MM.1S (cell line): ENCODE measurements at places on chromosomes 5 and 9.

DNA sequence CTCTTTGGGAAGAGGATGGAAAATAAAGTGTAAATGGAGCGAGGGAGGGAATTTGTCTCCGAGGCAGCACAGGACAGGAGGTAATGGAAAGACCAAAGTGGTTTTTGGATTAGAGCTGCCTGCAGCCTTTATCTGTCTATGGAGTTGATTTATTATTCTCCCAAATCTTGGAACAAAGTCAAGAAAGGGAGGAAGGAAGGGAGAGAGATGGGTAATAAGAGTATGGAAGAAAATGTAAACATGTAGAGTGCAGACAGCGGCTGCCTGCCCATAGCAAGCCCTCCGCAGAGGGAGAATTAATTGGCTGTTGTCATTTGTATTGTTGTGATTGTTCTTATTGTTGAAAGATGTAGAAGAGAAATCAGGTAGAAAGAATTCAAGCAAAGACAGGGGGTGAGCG lies 15.7 kb downstream of the KCNIP1 start:
- H3K27me3 ChIP-seq: no peaks in the 10 kb centered on the region
- no peak overlapping the region for H3K27ac ChIP-seq
- no peak overlapping the region for H3K4me3 ChIP-seq
- no peaks in the 10 kb centered on the region for H3K4me1 ChIP-seq

- DNase-seq: no peak
- H3K4me1 ChIP-seq: no peaks in the 10 kb centered on the region
- H3K36me3 ChIP-seq: no peaks in the 10 kb centered on the region
- no peak overlapping the region for H3K27ac ChIP-seq
Measured at GRCh38 chr5:64213531-64213930, 47.9 kb downstream of the RNF180 start.

DNA sequence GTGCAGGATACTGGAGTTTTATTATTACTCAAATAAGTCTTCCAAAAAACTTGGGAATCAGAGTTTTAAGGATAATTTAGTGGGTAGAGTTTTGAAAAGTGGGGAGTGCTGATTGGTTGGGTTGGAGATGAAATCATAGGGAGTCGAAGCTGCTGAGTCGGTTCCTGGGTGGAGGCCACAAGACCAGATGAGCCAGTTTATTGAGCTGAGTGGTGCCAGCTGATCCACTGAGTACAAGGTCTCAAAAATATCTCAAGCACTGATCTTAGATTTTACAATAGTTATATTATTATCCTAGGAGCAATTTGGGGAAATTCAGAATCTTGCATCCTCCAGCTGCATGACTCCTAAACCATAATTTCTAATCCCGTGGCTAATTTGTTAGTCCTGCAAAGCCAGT lies 804.9 kb upstream of the SEMA6A start:
- H3K36me3 ChIP-seq: no peaks in the 10 kb centered on the region
- no peaks in the 10 kb centered on the region for H3K27me3 ChIP-seq
- H3K27ac ChIP-seq: no peak overlapping the region
- no peak overlapping the region for H3K4me3 ChIP-seq

DNA sequence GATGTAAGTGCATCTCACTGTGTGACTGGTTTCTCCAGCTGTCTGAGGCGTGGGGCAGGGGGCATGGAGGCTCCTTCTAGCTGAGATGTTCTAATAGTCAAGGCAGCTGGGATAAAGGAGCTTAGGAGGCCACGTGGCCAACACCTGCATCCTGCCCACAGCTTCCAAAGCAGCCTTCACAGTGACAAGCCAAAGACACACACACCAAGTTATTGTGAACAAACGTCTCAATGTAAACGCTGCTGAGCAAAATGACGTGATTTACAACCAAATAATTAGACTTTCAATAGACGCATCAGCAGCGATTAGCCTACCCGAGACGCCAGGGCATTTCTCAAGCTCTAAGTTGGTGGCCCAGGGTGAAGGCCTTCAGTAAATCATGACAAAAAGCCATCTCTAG lies 23.2 kb upstream of the SLC25A51 start:
- H3K27me3 ChIP-seq: no peaks in the 10 kb centered on the region
- no peaks in the 10 kb centered on the region for H3K36me3 ChIP-seq
- no peak overlapping the region for H3K4me3 ChIP-seq
- H3K4me1 ChIP-seq: peaks cover 5% of the 10 kb centered on the region

DNA sequence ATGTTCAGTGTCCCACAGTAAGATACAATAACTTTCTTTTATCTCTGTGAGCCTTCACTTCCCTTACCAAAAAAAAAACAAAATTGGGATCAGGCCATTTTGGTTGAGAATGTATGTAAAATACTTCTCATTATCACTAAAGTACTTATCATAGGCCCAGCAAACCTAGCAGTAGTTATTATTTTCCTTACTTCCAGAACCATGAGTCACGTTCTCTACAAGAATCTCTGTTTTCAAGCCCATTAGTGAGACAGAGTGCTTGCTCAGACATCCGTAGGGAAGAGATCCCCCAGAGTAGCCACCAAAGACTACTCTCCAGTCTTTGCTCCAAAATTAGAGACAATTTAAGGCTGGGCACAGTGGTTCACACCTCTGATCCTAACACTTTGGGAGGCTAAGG lies 103.9 kb upstream of the NR5A1 start:
- no peak overlapping the region for H3K4me3 ChIP-seq
- no peaks in the 10 kb centered on the region for H3K4me1 ChIP-seq
- H3K27me3 ChIP-seq: no peaks in the 10 kb centered on the region
- H3K27ac ChIP-seq: no peak overlapping the region
- DNase-seq: no peak
- H3K36me3 ChIP-seq: no peaks in the 10 kb centered on the region

- H3K4me1 ChIP-seq: peaks cover 34% of the 10 kb centered on the region
- DNase-seq: peak; percentile 86
- peaks cover 20% of the 10 kb centered on the region for H3K27me3 ChIP-seq
- no peaks in the 10 kb centered on the region for H3K36me3 ChIP-seq
- 0 out of 2 replicates have a peak overlapping the region, but pooled peaks have one; percentile 11 for H3K4me3 ChIP-seq
Measured at GRCh38 chr9:114925039-114925438, 5.4 kb downstream of the TNFSF8 start.
